Stimulated activated CD4-positive, alpha-beta T cell treated with anti-CD3 and anti-CD28 coated beads, Interleukin-15, amount 100 ng/mL, for 1 hour (primary cell): ENCODE measurements at places on chromosomes 1 and 21.

- no peak for DNase-seq
Measured at GRCh38 chr1:29752141-29752540, 515.8 kb downstream of the PTPRU start.

DNA sequence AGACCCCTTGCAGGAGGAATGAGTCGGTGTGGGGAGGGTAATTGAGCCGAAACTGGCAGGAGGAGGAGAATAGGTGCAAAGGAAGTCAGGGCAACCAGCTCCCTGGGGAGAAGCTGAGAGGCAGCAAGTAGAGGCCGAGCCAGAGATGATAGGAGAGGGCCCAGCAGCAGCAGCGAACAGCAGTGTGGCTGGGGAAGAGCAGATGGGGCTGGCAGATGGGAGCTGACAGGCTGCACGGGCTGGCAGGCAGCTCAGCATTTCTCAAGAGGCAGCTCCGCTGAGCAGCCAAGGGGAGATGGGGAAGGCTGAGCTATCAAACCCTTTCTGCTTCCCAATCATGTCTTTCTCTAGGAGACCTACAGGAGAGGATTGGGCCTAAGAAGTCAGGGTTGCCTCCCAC lies 158.2 kb downstream of the TRIM33 start:
- no peak for DNase-seq

- no peak for DNase-seq
Measured at GRCh38 chr1:24319312-24319863, at the start of gene GRHL3. GRHL3 (plus strand) TSS chr1:24319357; CDS start chr1:24319552, 195 bp downstream.

DNA sequence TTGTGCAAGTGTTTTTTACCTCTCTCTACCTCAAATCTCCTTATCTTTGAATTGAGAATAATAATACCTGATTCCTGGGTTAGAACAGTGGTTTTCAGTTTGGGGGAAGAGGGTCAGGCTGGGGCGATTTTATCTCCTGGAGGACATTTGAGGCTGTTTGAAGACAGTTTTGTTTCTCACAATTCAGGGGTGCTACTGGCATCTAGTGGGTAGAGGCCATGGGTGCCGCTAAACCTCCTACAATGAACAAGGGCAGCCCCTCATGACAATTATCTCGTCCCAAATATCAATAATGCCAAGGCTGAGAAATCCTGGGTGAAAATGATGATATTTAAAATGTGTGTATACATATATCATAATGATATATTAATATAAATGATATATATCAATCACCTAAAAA lies 139.1 kb upstream of the USH2A start:
- no peak for DNase-seq

DNA sequence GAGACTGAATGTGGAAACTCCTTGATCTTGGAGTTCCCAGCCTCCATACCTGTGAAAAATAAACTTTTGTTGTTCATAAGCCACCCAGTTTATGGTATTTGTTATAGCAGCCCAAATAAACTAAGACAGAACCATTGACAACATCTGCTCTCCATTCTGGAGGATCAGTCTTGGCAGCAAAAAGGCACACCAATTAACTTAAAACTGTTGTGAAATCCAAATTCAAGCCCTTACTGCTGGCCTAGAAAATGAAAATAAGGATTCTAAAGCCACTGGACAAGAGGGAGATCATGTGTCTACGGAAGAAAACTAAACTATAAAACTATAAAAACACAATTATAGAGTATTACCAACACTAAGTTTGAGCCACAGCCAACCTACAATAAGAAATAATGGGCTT lies 172.1 kb upstream of the RNPC3 start:
- DNase-seq = no peak

- DNase-seq = no peak
Measured at GRCh38 chr1:245067257-245067656, 87.5 kb upstream of the KIF26B start.
